ENCODE measurements at places on chromosomes 7 and 10.

DNA sequence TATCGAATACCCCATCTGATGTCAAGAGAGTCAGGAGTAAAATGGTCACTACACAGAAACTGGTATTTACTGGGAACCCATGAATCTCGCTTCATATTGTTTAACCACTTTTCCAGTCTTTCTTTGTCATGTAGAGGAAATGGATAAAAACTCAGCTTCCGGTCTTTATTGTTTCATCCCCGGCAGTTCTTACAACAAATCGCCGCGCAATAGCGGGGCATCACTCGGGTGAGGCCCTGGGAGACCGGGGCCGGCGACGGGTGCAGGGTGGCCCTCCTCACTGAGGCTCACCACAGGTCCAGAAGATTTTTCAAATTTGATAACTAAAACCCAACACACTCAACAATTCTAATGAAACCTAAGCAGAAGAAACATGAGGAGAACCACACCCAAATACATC, 35.6 kb upstream of the PTPRN2 start:
- no peak for DNase-seq

- DNase-seq: no peak
These were observed 144.9 kb downstream of the UBE2H start for GRCh38 chr7:129807863-129808262.

DNA sequence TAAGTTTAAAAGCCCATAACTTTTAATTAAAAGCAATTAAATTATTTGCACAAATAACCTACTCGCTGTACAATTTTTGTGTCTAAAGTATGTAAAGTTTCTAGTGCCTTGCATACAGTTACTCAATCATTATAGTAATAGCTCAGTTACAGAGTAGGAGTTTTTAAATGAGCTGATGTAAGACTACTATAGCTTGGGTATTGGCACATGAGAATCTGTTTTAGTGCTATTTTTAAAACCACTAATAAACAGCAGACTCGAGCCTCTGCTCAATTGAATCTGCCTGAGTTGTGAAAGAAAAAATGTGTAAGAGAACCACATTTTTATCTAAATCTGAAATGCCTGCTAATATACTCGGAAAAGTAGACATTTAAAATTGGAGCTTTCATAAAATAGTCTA, 31.1 kb downstream of the CTNNA3 start:
- DNase-seq: no peak

GRCh38 chr7:139937715-139938114, 108.7 kb downstream of the TBXAS1 start:
- no peak for DNase-seq
